DND-41 (cell line): ENCODE measurements at places on chromosomes 7 and 10.

GRCh38 chr7:21767300-21767900 is 178.3 kb downstream of the CDCA7L start:
- no peaks in the 10 kb centered on the region for H3K4me1 ChIP-seq
- H3K36me3 ChIP-seq = no peaks in the 10 kb centered on the region
- peaks cover 13% of the 10 kb centered on the region for H3K27me3 ChIP-seq
- no peak overlapping the region for H3K4me3 ChIP-seq
- peak; percentile 28 for DNase-seq
- no peak overlapping the region for H3K27ac ChIP-seq

- H3K27me3 ChIP-seq = no peaks in the 10 kb centered on the region
- no peaks in the 10 kb centered on the region for H3K36me3 ChIP-seq
- no peak overlapping the region for H3K27ac ChIP-seq
- no peak for DNase-seq
- H3K4me3 ChIP-seq = no peak overlapping the region
Measured at GRCh38 chr7:84589012-84589411, 394.4 kb upstream of the SEMA3A start.

GRCh38 chr10:62632071-62632809 is 172.3 kb upstream of the ADO start:
- no peaks in the 10 kb centered on the region for H3K36me3 ChIP-seq
- H3K4me1 ChIP-seq = no peaks in the 10 kb centered on the region; the same call in 1 of the 2 replicates
- no peak for DNase-seq
- H3K4me3 ChIP-seq = no peak overlapping the region

DNA sequence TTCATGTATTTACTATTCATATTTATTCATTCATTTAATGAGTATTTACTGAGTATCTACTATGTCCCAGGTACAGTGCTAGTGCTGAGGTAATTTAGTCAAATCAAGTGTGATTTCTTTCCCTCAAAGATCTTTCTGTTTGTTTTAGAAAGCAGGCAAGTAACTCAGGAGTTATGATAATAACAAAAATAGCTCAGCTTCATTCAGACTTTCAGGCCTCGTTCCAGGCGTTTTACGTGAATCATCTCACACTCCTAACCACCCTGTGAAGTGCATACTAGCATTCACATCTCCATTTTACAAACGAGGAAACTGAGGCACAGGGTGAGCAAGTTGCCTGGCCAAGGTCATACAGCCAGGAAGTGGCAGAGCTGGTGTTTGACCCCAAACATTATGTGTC is 468.7 kb upstream of the C7orf33 start:
- no peaks in the 10 kb centered on the region for H3K4me1 ChIP-seq
- H3K4me3 ChIP-seq = no peak overlapping the region
- H3K36me3 ChIP-seq = no peaks in the 10 kb centered on the region
- H3K27ac ChIP-seq = no peak overlapping the region

DNA sequence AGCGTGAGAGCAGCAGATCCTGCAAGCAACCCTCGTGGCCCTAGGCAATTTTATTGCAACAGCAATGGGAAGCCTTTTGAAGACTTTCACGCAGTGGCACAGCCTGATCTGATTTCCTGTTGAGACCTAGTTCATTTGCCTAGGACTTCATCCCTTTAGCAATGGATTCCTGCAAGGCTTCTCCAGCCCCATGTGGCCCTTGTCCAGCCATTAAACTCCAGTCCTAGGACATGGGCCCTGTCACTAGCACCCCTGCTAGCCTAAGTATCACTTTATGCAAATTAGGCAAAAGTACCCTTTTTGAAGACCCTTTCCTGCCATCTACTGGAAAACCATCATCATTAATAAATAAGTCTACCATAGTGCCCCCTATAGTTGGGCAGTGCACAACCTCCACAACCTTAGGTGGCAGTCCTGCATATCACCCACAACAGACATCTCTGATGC is 379.4 kb downstream of the GALNT17 start:
- no peak for DNase-seq
- no peak overlapping the region for H3K4me3 ChIP-seq
- no peaks in the 10 kb centered on the region for H3K36me3 ChIP-seq
- no peaks in the 10 kb centered on the region for H3K4me1 ChIP-seq
- no peak overlapping the region for H3K27ac ChIP-seq
- H3K27me3 ChIP-seq = no peaks in the 10 kb centered on the region

DNA sequence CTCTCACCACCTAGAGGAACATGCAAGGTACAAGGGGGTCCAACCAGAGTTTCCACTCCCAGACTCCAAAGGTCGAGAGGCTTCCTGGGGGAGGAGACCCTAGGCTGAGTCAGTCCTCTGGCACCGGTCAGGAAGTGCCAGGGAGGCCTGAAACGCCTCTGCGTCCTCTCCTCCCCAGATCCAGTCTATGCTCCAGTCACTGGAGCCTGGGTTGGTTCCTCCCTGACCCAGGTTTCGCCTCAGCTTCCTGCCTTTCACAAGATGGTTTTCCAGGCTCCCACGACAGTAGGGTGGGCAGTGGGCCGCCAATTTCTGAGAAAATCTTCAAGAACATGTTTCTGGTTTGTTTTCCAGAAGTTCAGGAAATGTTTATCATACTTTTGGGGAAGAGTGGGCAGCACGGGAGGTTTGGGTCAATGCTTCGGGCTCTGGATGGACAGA is 30.0 kb downstream of the DUSP5 start:
- H3K36me3 ChIP-seq = no peaks in the 10 kb centered on the region
- peaks cover 17% of the 10 kb centered on the region for H3K27me3 ChIP-seq
- H3K4me3 ChIP-seq = no peak overlapping the region
- no peaks in the 10 kb centered on the region for H3K4me1 ChIP-seq
- no peak overlapping the region for H3K27ac ChIP-seq
- DNase-seq = no peak

GRCh38 chr10:26468700-26469099 is 30.6 kb downstream of the APBB1IP start:
- H3K4me3 ChIP-seq = peak overlapping the region; percentile 35
- DNase-seq = peak; percentile 84
- H3K4me1 ChIP-seq = peaks cover 81% of the 10 kb centered on the region
- peaks cover 33% of the 10 kb centered on the region for H3K36me3 ChIP-seq
- no peaks in the 10 kb centered on the region for H3K27me3 ChIP-seq

GRCh38 chr10:88318803-88319202 is 264.3 kb downstream of the RNLS start:
- DNase-seq = no peak
- H3K4me1 ChIP-seq = 0 out of 2 replicates have a peak, but pooled peaks cover 5% of the 10 kb centered on the region
- H3K27ac ChIP-seq = 0 out of 2 replicates have a peak overlapping the region, but pooled peaks have one; percentile 3
- no peaks in the 10 kb centered on the region; the same call in 1 of the 2 replicates for H3K36me3 ChIP-seq

- H3K4me1 ChIP-seq = peaks cover 38% of the 10 kb centered on the region
- no peak for DNase-seq
- H3K27me3 ChIP-seq = no peaks in the 10 kb centered on the region
- H3K27ac ChIP-seq = no peak overlapping the region
- H3K4me3 ChIP-seq = no peak overlapping the region
Measured at GRCh38 chr10:125820701-125821100, 2.4 kb downstream of the UROS start.

DNA sequence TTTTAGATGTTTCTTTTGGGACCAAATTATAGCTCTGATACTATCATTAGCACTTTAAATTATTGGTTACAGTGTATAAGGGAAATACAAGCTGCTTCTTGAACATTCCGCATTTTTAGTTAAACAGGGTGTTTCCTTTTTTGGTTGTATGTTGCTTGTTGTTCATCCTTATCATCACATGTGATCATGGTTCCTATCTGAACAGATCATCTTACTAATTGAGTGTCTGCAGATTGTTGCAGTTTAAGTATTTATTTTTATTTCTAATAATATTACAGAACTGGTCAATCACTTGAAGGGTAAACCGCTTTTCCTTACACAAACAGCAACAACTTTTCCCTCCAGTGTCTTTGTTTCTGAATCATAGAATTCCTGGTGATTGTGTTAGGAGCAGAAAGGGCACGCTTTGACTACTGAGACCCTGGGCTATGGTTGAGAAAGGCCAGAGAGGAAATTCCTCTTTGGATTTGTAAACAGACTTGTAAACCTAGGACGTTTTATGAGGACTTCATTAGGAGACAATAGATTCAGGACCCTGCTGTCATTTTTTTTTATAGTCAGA is 37.2 kb downstream of the CHN2 start:
- H3K4me1 ChIP-seq = no peaks in the 10 kb centered on the region
- no peaks in the 10 kb centered on the region for H3K36me3 ChIP-seq
- no peak overlapping the region for H3K27ac ChIP-seq
- H3K27me3 ChIP-seq = no peaks in the 10 kb centered on the region

GRCh38 chr10:86646532-86646931 is 7.8 kb upstream of the OPN4 start:
- H3K4me3 ChIP-seq = no peak overlapping the region
- DNase-seq = no peak
- H3K4me1 ChIP-seq = no peaks in the 10 kb centered on the region
- H3K27ac ChIP-seq = no peak overlapping the region
- no peaks in the 10 kb centered on the region for H3K36me3 ChIP-seq
- no peaks in the 10 kb centered on the region for H3K27me3 ChIP-seq

DNA sequence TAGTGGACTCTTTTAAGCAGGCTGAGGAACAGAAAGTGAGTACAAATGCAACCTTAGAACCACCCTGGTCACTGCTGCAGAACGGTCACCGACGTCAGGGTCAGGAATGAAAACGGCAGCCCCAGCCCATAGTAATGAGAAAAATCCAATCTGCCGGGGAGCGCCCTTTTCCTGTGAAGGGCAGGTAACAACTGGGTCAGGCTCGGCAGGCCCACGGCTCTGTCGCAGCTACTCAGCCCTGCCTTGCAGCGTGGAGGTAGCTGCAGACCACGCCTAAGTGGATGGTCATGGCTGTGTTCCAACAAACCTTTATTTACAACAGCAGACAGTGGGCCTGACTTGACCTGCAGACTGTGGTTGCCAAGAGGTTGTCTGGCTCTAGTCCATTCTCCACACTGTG is 563.2 kb downstream of the DNAJB6 start:
- H3K27me3 ChIP-seq = no peaks in the 10 kb centered on the region
- H3K36me3 ChIP-seq = no peaks in the 10 kb centered on the region
- no peak overlapping the region for H3K27ac ChIP-seq

GRCh38 chr10:109418795-109419194 is 504.5 kb downstream of the XPNPEP1 start:
- no peak overlapping the region for H3K27ac ChIP-seq
- DNase-seq = no peak
- no peaks in the 10 kb centered on the region for H3K36me3 ChIP-seq
- H3K4me1 ChIP-seq = no peaks in the 10 kb centered on the region

GRCh38 chr10:19532411-19532810 is 283.8 kb upstream of the PLXDC2 start:
- H3K27me3 ChIP-seq = no peaks in the 10 kb centered on the region
- H3K4me1 ChIP-seq = no peaks in the 10 kb centered on the region
- no peak for DNase-seq
- H3K4me3 ChIP-seq = no peak overlapping the region
- H3K36me3 ChIP-seq = no peaks in the 10 kb centered on the region

GRCh38 chr10:88805361-88805760 is 2.8 kb downstream of the LIPM start:
- no peak overlapping the region for H3K4me3 ChIP-seq
- no peaks in the 10 kb centered on the region for H3K27me3 ChIP-seq
- no peaks in the 10 kb centered on the region for H3K36me3 ChIP-seq
- DNase-seq = no peak

DNA sequence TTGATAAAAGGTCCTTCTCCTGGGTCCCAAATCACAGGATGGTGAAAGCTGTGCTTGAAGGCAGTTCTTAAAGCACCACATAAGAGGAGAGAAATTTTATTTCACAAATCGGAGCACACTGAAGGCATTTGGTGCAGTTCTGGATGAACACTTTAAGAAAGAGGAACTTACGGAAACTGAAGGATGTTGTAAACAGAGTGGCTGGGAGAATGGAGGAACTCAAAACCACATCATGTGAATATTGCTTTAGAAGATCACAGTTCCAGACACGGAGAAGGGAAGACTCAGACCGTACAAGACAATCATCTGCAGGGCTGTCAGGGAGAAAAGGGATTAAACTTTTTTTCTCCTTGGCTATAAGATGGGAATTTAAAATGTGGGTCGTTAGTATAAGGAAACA is 9.0 kb upstream of the GPR141 start:
- no peak overlapping the region for H3K27ac ChIP-seq
- H3K4me3 ChIP-seq = no peak overlapping the region
- DNase-seq = no peak
- H3K27me3 ChIP-seq = peaks cover 8% of the 10 kb centered on the region
- no peaks in the 10 kb centered on the region for H3K36me3 ChIP-seq

DNA sequence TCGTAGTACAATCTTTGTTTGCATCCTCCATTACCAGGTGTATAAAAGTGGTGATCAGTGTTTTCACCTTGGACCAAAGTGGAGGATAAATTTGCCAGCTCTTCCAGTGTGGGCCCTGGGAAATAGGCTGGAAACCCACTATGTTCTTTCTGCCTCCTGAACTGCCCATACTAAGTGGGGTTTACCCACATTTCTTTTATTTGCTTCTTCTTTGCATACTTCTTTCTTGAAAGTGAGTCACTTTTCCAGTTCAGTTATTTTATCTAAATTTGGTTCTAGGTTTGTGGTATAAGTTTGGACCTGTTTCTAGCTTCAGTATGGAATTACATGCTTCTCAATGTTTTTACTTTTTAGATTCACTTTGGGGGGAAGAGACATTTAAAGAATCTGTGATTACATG is 126.2 kb upstream of the ACBD5 start:
- no peak for DNase-seq
- no peak overlapping the region for H3K4me3 ChIP-seq

- H3K4me1 ChIP-seq = no peaks in the 10 kb centered on the region
- H3K36me3 ChIP-seq = no peaks in the 10 kb centered on the region
- H3K27ac ChIP-seq = no peak overlapping the region
- H3K27me3 ChIP-seq = no peaks in the 10 kb centered on the region
- no peak for DNase-seq
Measured at GRCh38 chr10:44853148-44853734, 57.9 kb upstream of the TMEM72 start.

DNA sequence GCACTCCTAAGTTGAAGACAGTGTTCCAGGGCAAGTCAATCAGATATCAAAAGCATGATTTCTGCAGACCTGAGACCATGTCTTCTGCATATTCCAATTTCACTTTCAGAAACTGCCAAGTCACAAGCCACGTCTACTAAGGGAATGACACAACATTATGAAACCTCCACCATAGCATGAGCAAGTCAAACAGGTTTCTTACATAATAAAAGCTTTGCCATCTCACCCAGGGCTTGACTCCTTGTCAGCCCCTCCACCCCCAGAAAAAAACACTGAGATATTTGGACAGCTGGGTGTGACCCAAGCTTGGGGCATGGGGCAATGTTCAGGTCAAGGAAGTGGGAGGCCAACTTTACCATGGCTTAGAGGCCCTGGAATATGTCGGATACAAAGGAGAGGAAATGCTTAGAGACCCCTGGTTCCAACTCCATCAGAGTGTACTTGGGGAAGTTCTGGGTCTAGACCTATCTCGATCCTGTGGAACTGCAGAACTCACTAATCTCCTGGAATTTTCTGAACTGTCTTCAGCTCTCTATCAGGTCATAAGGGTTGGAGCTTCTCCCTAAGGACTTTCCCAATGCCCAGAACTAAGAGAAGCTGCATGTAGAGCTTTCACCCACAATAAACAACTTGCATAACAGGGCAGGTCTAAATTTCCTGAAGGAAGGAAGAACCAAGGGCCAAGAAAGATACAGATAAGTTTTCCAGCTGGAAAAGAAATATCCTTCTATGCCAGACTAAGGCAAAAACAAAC is 80.6 kb upstream of the NAMPT start:
- no peak for DNase-seq
- H3K27me3 ChIP-seq = peaks cover 12% of the 10 kb centered on the region
- H3K4me1 ChIP-seq = no peaks in the 10 kb centered on the region
- H3K4me3 ChIP-seq = no peak overlapping the region

- H3K27me3 ChIP-seq = no peaks in the 10 kb centered on the region
- H3K4me1 ChIP-seq = peaks cover 29% of the 10 kb centered on the region
- no peak for DNase-seq
- H3K27ac ChIP-seq = no peak overlapping the region
- no peaks in the 10 kb centered on the region for H3K36me3 ChIP-seq
- H3K4me3 ChIP-seq = no peak overlapping the region
Measured at GRCh38 chr10:4434516-4435071, 391.4 kb upstream of the AKR1E2 start.

GRCh38 chr7:3722396-3722922 is 421.4 kb downstream of the SDK1 start:
- no peaks in the 10 kb centered on the region for H3K4me1 ChIP-seq
- H3K4me3 ChIP-seq = no peak overlapping the region
- H3K36me3 ChIP-seq = no peaks in the 10 kb centered on the region
- no peak overlapping the region for H3K27ac ChIP-seq
